Pulmonary artery endothelial cell (primary cell): ENCODE measurements at places on chromosomes 7 and 10. TPM values are rescaled to one million over a fixed set of nuclear protein-coding genes. Genes with fewer than 3 reads are reported as not detected.

The URGCP gene
- 23.9 and 27.0 TPM in 2 replicates for total RNA-seq

- DNase-seq, result no peak
Observed at GRCh38 chr10:49277973-49278372, 21.0 kb upstream of the C10orf71 start.

The FAM237B gene
- not detected in 2 replicates for total RNA-seq

- DNase-seq, result no peak
Observed at GRCh38 chr7:118452128-118452527, 227.6 kb downstream of the ANKRD7 start.

DNA sequence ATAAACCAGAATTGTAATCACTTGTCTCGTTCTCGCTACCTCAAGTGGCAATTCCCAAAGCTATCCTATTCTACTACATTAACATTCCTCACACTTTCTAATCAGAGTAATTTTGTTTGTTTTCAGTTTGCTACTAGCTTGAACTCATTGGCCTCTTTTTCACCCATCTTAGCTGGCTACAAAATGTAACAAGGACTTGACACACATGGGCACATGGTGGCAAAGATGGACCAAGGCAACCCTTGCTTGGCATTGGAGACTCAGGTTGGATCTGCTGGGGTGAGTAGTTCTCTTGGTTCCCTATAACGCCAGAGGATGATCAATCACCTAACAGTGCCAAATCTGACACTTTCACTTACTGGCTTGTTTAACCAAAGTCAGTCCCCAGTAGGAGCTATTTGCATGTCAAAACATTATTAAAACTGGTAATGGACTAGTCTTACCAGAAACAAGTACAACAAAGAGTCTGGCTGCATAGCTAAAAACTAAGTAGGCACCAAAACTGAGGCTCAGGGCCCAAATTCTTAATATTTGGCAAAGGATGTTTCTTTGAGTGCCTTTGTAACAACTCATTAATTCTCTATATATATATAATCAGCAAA is 1.9 kb downstream of the USP6NL start:
- no peak for DNase-seq

DNA sequence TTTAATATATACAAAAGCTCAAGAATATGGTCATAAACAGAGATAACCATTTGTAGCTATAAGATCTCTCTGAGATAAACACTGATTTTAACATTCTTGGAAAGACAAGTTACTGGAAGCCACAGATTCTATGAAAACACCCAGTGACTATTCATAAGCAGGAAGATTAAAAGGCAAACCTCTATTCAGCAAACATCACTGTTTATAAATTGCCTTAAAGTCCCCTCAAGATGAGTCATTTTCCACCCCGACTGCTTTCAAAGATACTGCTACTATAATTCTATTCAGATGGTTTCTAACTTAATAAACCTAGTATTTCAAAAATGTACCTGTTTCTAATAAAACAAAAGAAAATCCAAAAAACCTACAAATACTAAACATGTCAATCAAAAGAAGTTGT is 21.0 kb downstream of the TM9SF3 start:
- no peak for DNase-seq

- DNase-seq, result no peak
Observed at GRCh38 chr7:144822223-144822622, 13.6 kb downstream of the TPK1 start.

The ZNF365 gene
- total RNA-seq, result 0.04 and 0.40 TPM in 2 replicates

- DNase-seq, result no peak
Observed at GRCh38 chr7:1234881-1235500, 2.3 kb downstream of the UNCX start.

- DNase-seq, result no peak
Observed at GRCh38 chr7:117403737-117404136, 23.6 kb downstream of the ASZ1 start.

The GRID1 gene
- not detected in 2 replicates for total RNA-seq

DNA sequence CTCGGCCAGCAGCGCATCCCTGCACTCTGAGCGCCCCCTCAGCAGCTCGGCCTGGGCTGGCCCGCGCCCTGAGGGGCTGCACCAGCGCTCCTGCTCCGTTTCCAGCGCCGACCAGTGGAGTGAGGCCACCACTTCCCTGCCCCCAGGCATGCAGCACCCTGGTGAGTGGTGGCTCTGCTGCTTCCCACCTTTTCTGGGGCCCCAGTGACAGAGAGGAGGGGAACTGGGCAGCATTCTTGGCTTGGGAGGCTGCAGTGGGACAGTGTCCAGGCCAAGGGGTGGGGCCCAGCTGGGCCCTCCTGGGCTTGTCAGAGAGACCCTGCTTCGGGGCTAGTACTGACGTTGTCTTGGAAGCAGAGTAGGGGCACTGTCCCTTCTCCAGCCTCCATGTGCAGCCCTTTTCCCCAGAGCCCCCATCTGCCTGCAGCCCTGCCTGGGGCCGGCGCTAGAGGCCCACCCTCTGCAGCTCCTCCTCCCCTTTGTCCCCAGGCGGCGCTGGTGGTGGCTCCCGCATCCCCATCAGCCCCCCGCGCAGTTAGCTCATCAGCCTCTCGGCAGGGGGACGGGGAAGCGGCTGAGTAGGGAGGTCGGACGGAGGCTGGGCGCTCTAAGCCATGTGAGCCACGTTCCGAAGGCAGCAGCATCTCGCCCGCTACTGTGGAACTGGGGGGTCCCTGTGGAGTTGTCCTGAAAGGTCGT is 29.2 kb downstream of the GBX1 start:
- DNase-seq, result no peak

GRCh38 chr10:2933519-2933918 is 133.8 kb upstream of the PFKP start:
- no peak for DNase-seq

The PPP1R17 gene
- not detected in 2 replicates for total RNA-seq

The HTR5A gene
- not detected in 2 replicates for total RNA-seq

The STEAP4 gene
- not detected in 2 replicates for total RNA-seq

The SRGN gene
- total RNA-seq, result 1,537 and 1,720 TPM in 2 replicates

GRCh38 chr10:75723319-75723980 is 292.0 kb downstream of the LRMDA start:
- DNase-seq, result peak; percentile 56

The GFRA1 gene
- total RNA-seq, result 0.07 and 2.1 TPM in 2 replicates

GRCh38 chr7:25989140-25989705 is 162.8 kb upstream of the NFE2L3 start:
- no peak for DNase-seq

DNA sequence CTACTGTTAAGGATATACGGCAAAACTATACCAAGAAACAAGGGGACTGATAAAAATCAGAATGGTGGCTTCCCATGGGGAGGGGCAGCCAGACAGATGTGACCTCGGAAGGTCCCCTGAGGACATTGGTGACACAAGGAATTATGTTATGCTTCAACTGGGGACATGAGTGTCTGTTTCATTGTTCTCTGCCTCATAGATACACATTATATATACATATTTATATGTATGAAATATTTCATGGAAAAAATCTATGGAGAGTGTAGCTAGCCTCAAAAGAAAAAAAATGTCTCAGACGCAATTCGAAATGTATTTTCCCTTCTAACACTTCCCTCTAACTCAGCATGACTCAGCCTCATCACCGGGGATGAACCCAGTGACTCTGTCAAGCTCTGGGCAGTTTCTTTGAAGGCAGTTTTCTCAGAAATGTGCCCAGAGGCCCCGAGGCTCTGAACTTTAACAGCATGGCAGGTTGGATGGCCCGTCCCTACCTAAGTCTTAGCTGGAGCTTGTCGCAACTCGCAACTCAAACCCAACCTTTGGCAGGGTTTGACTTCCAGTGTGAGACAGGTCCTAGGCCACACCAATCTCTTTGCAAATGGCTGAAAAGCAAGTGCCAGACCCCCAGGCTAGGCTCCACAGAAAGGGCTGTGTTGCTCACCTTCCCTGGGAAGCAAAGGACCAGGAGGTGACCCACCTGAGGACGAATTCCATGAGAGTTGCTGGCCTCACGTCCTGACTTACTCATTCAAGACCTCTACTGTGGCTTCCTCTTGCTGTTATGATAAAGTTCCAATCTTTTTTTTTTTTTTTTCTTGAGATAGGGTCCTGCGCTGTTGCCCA is 86.9 kb downstream of the CARD11 start:
- DNase-seq, result no peak

GRCh38 chr7:78996013-78996412 is 457.5 kb downstream of the MAGI2 start:
- DNase-seq, result no peak

GRCh38 chr7:107386548-107387102 is 83.2 kb upstream of the GPR22 start:
- no peak for DNase-seq

- DNase-seq, result no peak
Observed at GRCh38 chr10:66629996-66630395, 295.8 kb upstream of the LRRTM3 start.

GRCh38 chr10:114283535-114284234 is 44.6 kb downstream of the VWA2 start:
- DNase-seq, result no peak

GRCh38 chr7:90777465-90777864 is 181.3 kb downstream of the CDK14 start:
- no peak for DNase-seq

DNA sequence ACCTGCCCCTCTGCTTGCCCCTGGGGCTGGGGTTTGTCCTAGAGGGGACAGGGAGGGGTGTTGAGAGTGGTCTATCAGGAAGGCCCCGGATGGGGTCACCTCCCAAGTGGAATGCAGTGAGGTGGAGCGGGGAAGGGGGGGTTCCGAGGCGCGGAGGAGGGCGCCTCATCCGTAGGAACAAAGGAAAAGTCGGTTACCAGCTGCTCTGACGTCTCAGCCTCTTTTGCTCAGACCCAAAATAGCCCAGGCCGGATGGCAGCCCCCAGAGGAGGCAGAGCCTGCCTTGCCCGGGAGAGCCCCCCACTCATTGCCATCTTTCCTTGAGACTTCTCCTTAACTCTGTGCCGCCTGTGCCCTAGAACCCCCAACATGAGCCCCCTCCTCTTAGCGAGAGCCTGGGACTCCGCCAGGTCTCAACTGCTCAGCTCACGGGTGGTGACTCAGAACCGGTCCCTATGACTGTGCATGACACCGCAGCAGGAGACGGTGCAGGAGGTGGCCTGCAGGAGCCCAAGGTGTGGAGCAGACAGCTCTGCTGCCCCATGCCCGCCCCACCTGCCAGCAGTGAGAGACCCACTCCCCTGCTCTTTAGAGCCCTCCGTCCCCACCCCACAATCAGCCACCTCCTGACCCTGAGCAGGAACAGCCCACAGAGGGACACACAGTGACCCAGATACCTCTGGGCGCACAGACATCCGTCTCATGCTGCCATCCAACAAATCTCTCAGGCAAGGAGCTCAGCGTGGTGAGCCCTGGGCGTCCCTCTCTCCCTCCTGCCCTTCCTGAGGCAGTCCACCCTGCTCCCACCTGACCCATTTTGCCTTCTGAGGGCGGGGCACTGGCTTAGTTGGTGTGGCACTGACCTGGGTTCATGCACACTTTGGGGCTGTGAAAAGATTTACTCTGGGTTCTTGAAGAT is 13.1 kb downstream of the STX1A start:
- DNase-seq, result no peak
